ENCODE measurements at places on chromosomes 4 and X.

DNA sequence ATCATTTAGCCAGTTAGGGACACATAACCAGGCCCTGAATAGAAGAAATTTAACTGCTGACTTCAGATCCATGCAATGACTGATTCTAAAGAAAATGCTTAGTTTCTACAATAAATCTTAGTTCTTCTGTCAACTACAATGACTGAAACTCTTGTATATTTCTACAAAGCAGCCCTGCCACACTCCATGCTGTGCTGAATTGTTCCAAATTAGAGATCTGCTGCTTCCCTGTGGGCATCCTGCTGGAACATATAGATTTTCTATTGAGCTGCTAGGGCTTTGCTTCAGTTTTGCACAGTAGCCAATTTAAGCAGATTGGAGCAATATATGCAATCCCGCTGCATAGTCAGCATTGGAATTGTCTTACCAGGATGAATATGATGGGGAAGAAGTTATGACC is 312.8 kb upstream of the SMIM31 start:
- no peak for DNase-seq

GRCh38 chrX:31506928-31507327 is 435.1 kb upstream of the FTHL17 start:
- DNase-seq, result no peak

DNA sequence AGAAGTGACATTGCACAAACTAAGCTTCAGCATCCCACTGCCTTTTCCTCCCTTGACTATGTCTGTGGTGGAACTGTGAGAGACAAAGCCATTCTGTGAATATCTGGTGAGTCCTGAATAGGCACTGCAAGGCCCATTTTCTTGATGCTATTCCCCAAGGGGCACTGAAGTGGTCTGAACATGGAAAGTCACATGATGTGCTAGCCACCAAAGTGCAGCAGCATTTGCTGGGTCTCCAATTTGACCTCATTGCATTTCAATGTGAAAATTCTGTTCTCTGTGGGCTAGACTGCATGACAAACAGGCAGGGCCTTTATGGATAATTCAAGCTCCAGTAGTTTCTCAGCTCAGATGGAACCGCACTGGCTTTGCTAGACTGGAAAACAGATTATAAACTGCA is 627.4 kb upstream of the BOD1L1 start:
- no peak for DNase-seq

DNA sequence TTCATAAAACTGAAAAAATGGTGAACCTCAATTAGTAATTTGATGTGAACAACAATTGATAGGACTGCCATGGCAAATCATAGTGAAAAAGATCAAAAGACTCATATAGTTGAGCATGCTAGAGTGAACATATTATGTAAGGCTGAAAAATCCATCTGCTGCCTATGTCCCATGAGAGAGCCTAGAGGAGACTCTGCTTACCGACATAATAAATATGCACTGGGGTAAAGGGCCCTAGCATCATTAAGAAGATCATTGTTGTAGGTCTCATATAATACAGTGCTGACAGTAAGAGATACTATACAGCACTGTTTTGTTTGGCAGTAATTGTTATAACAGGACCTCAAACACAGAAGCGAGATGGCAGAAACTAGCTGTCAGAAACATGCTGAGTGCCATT is 229.0 kb downstream of the PABPC4L start:
- no peak for DNase-seq

- DNase-seq, result no peak
Observed at GRCh38 chr4:126710935-126711334, 921.8 kb upstream of the INTU start.

- no peak for DNase-seq
Observed at GRCh38 chr4:20356565-20356964, 104.9 kb downstream of the SLIT2 start.

DNA sequence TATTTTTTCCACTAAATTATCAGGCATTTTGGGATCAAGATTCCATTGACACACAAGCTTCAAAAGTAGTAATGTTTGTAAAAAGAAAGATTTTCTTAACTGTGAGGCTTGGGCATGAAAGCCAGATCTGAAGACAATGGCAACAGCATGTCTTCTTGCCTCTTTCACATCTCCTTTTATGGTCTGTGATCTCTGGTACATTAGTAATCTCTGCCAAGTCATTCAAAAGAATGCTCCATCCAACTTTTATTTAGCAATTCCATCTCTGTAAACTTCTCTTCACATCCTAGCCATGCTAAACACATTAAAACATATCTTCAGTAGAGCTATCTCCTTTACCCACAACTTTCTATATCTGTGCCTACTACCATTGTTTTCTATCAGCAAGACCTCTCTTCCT is 465.4 kb downstream of the FAT4 start:
- DNase-seq, result no peak

DNA sequence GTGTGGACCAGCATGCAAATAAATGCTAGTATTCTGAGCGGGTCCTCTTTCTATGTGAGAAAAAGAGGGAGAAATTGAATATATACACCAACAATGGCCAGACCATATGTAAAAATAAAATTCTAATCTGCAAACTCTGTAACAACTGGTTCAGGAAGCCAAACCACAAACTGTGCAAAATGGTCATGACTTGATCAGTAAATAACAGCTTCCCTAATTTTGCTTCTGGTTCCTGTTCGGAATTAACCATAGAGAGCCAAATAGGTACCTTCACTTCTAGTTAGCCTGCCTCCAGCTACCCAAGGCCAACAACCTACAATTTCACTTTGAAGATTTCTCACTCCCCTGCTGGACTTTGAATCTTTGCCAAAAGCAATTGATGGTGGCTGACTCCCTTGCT is 1313.2 kb downstream of the ADGRL3 start:
- DNase-seq, result no peak

DNA sequence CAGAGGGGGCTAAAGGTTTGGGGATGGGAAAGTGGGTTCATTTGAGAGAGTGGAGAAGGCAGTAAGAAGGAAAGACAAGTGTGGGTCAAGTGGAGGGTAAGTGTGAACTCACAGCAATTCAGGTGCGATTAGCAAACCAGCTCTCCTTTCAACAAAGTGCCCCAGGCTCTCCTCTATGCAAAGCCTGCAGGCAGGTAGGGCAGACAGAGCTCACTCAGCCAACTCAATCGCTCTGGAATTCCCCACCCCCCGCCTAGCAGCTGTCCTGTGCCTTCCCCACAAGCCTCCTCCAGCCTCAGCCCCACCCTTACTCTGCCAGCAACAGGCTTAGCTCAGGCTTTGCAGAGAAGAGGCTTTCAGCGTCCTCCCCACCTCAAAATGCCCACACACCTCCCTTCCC is 14.8 kb upstream of the MAMLD1 start:
- DNase-seq, result no peak
